ENCODE measurements at places on chromosomes 3 and 15.
A peak's percentile ranks its signal among the peaks of the same experiment; 100 is the strongest.

GRCh38 chr3:47603332-47603731 is 24.7 kb upstream of the CSPG5 start:
- DNase-seq: no peak

DNA sequence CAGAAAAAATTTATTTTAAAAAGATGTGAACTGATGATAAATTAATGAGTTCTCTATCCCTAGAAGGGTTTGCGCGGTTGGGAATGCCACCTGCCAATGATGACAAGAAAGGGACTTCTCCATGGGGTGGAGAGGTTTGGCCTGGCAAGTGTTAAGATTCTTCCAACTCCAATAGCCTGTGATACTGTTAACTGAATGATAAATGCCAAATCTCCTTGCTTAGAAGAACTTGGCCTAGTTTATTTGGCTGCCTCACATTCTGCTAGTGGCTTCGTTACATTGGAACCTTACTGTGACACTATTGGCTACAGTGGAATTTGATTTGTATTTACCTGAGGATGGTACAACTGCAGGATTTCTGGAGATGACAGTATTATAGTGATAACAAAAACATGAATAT is 91.7 kb upstream of the CCNL1 start:
- no peak for DNase-seq

GRCh38 chr15:27059610-27060202 is 88.7 kb downstream of the GABRG3 start:
- peak; percentile 19 for DNase-seq

DNA sequence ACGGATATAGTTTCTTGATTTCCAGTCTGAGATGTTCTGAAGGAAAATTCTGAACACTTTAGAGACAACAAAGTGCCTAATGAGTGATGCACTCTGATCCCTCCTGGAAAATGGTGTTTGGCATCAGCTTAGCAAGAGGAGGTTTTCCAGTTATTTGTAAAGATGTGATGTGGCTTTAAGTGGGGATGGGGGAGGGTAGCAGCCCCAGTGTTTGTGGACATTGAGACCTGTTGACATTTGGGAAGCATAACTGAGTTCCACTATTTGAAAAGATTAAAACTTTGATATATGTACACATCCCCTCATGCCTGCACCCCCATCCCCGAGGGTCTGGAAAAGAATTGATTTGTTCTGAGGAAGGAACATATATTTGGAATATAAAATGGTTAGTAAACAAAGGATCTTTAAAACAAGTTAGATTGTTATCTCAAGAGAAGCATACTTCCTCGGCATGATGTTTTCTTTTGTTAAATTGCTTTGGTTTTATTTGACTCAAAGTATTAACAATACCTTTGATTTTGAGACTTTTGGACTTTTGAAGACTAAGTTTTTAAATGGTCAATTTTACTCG is 6.5 kb downstream of the IGF1R start:
- DNase-seq: no peak

- no peak for DNase-seq
Measured at GRCh38 chr15:41331833-41332193, 578 bp downstream of the OIP5 start.

GRCh38 chr3:104796556-104796955 is 570.2 kb upstream of the ALCAM start:
- no peak for DNase-seq

All from activated naive CD8-positive, alpha-beta T cell treated with anti-CD3 and anti-CD28 coated beads for 36 hours (primary cell).